ENCODE measurements at places on chromosomes 16 and 17. TPM values are rescaled to one million over a fixed set of nuclear protein-coding genes. Genes with fewer than 3 reads are reported as not detected.

COX11 gene
- 38.3 TPM for total RNA-seq

CASKIN1 gene
- total RNA-seq: not detected

PIRT gene
- 0.24 TPM for total RNA-seq

GRCh38 chr17:36524428-36524876, 10.2 kb downstream of the MYO19 start:
- no peak for DNase-seq

DNA sequence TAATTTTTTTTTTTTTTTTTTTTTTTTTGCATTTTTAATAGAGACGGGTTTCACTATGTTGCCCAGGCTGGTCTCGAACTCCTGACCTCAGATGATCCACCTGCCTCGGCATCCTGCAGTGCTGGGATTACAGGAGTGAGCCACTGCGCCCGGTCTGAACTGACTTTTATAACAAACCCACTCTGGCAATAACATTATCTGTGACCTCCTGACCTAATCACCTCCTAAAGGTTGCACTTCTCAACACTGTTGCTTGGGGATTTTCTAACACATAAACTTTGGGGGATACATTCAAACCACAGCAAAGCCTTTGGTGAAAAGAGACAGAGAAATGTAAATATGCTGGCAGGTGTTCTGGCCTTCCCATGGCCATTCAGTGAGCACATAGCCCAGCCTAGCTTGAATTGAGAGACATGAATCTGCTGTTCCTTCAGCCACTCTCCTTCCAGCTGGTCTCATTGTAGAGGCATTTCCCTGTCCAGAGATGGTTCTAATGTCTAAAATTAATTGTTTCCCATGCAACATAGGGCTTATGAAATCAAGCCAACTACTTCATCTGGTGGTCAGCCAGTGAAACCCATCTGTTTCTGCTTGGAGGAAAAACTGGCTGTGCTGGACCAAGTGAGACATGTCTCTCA, 28.3 kb downstream of the LYRM1 start:
- no peak for DNase-seq

DNA sequence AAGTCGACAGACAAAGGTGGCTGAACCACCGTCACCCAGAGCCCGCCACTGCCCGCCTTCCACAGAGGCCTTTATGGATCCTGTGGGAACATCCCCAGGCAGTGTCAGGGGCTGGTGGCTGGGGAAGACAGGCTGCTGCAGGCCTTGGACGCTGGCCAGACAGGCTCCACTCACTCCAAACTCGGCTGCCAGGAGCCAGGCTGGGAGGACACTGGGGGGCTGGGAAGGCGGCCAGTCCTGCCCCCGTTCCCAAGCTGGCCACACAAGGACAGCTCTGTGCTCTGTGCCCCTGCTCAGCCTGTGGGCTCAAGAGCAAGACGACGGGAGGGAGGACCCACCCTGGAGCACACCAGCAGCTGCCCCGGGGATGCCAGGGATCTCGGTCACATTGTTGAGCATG, 7.6 kb upstream of the LCAT start:
- DNase-seq: no peak

DNA sequence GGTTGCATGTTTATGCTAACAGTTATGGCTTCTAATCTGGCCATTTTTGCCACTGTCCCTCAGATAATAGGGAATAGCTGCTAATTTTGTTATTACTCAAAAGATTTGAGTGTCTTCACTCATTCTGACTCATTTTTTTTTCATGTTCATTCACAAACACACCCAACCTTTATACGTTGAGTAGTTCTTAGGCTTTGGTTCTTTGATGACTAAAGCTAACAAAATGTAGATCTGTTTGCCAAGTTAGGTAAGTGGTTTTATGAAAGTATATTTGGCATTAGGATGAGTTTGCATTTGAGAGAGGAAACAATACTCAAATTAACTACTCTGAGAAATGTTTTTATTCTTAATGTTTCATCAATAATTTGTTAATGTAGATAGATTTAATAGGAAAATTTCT, 3.6 kb downstream of the MAP2K4 start:
- DNase-seq: no peak

- DNase-seq: peak; percentile 9
Observed at GRCh38 chr17:6524520-6524919, 31.8 kb downstream of the PITPNM3 start.

DNA sequence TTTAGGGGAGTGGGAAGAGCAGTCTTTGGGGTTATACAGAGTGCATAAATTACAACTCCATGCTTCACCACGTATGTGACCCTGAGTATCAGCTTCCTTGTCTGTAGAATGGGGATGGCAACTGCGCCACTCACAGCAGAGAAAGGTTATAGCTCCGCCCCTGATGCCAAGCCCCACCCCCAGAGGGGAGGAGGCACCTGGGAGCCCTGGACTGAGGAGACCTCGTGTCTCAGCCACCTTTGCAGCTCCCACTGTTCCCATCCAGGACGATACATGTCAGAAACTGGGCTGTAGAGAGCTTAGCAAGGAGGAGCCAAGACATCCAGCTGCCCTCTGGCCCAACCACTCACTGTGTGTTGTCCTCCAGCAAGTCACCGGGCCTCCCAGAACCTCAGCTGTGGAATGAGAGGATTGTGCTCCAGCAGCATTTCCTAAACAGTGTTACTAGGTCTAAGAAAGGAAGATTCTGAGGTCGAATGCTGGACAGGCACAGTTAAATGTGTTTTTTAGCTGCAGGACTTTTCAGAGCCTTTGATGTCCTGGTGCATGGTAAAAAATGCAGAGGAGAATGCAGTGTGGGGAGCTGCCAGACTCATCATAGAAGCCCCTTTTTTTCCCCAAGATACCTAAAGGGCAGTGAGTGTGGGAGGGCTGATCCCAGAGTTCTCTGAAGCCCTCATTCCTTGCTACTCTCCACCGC, 49.4 kb downstream of the BEAN1 start:
- DNase-seq: peak; percentile 17

DNA sequence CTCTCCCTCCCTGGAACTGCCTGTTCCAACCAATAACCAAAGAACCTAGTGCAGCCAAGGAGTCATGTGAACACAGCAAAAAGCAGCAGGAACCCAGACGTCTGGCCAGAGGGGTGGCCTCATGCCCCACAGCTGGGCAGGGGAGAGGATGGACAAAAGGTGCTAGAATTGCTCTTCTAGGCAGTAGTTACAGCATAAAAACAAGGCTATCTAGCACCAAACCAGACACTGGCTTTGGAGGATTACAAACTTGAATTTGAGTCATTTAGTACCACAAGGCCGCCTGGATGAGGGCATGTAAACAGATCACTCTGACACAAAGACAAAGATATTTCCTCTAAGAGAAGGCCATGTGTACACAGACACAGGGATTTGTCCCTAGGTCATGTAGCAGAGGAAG, 423.3 kb upstream of the MAF start:
- peak; percentile 54 for DNase-seq

GRCh38 chr17:11825572-11826209, 171.6 kb downstream of the ZNF18 start:
- DNase-seq: no peak

GRCh38 chr16:49529411-49530045, 155.9 kb downstream of the C16orf78 start:
- no peak for DNase-seq

- DNase-seq: peak; percentile 92
Observed at GRCh38 chr17:63364387-63364786, 81.7 kb downstream of the CYB561 start.

- DNase-seq: no peak
Observed at GRCh38 chr16:81810894-81811538, 31.9 kb downstream of the PLCG2 start.

Data from umbilical cord (tissue), 2 donors.